ENCODE measurements at places on chromosomes 6 and 20. TPM values are rescaled to one million over a fixed set of nuclear protein-coding genes. Genes with fewer than 3 reads are reported as not detected.

DNA sequence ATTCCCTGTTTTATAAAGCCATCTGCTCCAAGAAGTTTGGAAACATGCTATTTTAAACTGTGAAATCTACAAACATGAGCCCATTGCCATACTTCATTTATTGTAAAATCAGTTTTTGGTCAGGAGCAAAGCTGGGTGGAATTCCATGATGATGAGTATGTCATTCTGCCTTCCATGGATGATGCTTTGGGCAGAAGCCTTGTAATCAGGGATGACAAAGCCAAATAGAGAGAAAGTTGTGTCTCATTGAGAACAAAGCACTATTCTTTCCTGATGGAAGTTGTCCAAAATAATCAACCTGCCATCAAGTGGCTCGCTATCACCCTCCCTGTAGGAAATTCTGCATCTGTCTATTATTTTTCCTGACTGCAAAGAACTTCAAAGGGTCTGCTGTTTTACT, 313.0 kb upstream of the DEFB112 start:
- no peak for DNase-seq

WFDC10B gene
- not detected for total RNA-seq

- DNase-seq: no peak
Measured at GRCh38 chr6:44258325-44258863, 1.1 kb upstream of the SLC35B2 start.

DNA sequence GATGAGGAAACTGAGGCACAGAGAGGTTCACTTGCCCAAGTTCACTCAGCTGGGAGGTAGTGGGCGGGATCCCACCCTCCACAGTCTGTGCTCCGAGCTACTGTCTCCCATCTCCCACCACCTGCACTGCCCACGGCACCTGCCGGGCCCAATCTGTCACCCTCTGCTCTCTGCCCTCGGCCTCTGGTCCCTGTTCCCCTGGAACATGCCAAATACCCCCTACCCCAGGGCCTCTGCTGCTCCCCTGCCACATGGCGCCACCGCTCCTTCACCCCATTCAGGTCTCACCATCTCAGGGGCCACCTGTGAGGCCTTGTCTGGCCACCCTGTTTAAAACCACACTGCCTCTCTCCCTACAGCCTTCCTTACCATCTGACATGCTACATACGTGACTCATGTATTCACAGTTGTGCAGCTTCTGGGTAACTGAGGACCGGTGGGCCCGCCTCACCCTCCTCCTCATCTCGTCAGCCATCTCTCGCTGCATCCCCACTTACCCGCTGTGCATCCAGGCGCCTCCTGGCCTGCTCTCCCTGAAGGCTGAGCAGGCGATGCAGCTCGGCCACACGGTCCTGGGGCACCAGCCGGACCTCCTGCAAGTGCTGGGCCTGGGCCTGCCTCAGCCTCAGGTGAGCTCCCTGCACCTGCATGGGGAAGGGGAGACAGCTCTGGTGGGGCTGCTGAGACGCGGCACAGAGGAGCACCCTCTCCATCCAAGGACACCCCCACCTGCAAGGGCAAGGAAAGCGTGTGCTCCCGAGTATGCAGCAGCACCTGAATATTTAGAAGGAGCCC, 50.6 kb downstream of the GINS1 start:
- DNase-seq: peak; percentile 56

- DNase-seq: no peak
Measured at GRCh38 chr6:141551318-141551717, 581.4 kb upstream of the GJE1 start.

DNA sequence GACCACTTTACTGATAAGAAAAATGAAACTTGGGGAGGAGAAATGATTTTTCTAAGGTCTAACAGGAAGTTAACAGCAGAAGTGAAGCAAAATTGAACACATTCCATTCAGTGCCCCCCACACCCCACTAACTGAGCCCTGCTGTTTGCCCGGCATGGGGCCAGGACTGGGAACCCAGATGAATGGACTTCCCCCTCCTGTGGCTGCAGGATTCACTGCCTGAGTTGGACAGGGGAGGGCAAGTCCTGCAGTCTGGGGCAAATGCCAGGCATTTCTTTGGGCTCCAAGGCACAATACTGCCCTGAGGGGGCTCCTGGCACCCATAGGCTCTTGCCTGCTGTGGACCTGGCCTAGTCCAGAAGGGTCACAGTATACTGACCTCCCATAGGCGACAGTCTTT, 28.3 kb downstream of the FYN start:
- no peak for DNase-seq

- no peak for DNase-seq
Measured at GRCh38 chr20:12762725-12763124, 246.0 kb upstream of the SPTLC3 start.

RNASET2 gene
- total RNA-seq: 9.1 TPM

DNA sequence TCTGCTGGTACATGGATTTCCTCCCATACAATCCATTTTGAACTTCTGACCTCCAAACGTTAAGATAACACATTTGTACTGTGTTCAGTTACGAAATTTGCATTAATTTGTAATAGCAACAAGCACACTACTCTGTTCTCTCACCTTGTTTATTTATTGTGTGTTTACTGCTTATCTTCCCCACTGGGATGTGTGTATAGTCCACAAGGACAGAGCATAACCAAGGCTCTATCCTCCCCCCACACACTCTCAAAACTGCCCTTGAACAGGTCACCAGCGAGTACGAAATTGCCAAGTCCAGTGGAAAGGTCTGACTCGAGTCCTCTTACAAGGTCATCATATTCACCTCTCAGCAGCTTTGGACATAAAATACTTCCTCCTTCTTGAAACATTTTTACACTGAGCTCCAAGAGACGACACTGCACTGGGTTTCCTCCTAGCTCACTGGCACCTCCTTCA, 18.6 kb downstream of the ADTRP start:
- DNase-seq: no peak

COL11A2 gene
- 1.7 TPM for total RNA-seq

TRIM31 gene
- total RNA-seq: not detected

- peak; percentile 72 for DNase-seq
Measured at GRCh38 chr20:25987073-25987927, 290.6 kb upstream of the ZNF337 start.

GRCh38 chr6:109736273-109737025, 45.4 kb downstream of the FIG4 start:
- no peak for DNase-seq

DNA sequence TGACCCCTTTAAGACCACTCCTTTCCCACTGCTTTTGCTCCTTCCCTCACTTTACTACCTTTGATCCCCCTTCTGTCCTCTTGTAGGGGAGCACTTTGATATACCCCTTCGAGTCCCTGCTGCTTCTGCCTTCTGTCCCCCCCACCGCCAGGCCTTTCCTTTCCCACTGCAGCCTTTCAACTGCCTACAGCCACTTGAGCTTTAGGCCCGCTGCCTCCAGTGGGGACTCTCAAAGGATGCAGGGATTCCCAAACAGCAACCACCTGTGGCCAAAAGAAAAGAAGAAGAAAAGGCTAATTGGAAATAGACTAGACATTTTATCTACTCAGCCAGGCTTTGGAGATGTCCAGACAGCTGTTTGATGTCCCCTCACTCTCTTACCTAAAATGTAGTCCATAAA, 77.0 kb upstream of the DTNBP1 start:
- no peak for DNase-seq
